Stimulated activated CD4-positive, alpha-beta T cell treated with anti-CD3 and anti-CD28 coated beads, Interleukin-2, amount 100 ng/mL, for 4 hours (primary cell): ENCODE measurements at places on chromosomes 16 and 17.

- DNase-seq = no peak
Observed at GRCh38 chr17:21297597-21297996, 13.1 kb downstream of the MAP2K3 start.

GRCh38 chr17:18315562-18315922, 449 bp downstream of the SMCR8 start:
- DNase-seq = no peak

GRCh38 chr16:51113236-51114125, 37.6 kb downstream of the SALL1 start:
- no peak for DNase-seq

DNA sequence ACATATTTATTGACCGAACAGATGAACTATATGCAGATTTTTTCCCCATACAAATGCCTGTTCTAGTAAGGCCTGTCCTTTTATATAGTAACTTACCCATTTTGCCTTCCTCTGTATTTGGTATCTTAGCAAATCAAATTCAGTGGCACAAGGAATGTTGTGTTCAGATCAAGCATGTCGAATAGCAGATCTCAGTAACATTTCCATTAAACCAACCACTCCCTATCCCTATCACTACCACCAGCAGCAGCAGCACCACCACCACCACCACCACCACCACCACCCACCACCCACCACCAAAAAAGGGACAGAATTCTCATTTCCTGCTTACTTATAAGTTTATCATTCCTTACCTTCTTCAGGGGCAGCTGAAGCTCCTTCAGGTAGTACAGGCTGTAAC, 94.7 kb downstream of the TRIM37 start:
- no peak for DNase-seq

GRCh38 chr16:1036166-1036565, 36.4 kb upstream of the SSTR5 start:
- DNase-seq = no peak
